Iris pigment epithelial cell (primary cell): ENCODE measurements at places on chromosomes 2 and 18.
A peak's percentile ranks its signal among the peaks of the same experiment; 100 is the strongest.

DNA sequence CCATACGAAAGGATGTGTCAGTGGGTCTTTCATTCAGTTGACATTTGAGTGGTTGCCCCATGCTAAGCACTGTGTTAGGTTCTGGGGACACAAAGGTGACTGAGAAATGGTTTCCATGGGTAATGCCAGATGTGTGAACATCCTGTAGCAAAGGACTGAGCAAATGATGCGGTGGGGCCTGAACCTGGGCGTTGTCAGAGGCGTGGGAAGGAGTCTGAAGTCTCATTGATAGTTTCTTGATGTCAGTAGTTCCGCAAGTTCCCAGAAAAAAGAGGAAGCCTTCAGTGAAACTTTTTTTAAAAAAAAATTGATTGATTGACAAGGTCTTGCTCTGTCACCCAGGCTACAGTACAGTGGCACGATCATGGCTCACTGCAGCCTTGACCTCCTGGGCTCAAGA is 56.9 kb downstream of the LIMS1 start:
- no peak for DNase-seq

DNA sequence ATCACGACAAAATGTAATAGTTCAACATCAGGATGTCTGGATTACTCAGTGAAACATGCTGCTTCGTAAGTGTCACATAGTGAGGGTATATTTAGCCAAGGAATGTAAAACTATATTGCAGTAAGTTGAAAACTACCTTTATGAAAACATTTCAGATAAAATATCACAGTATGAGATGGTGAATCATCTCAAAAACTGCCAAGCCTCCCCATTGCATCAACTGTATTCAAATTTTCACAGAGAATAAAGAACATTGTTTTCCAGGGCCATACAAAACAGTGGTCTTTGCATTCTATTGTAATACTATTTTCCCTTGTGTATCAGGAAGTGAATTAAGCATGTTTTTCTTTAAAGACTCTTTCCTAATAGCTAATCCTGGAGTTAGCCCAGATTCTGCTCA is 47.6 kb upstream of the MSTN start:
- peak; percentile 47 for DNase-seq

- DNase-seq = no peak
These were observed 1267.7 kb upstream of the TMEFF2 start for GRCh38 chr2:193462411-193462810.

- no peak for DNase-seq
These were observed 43.2 kb downstream of the SP100 start for GRCh38 chr2:230459216-230459615.

DNA sequence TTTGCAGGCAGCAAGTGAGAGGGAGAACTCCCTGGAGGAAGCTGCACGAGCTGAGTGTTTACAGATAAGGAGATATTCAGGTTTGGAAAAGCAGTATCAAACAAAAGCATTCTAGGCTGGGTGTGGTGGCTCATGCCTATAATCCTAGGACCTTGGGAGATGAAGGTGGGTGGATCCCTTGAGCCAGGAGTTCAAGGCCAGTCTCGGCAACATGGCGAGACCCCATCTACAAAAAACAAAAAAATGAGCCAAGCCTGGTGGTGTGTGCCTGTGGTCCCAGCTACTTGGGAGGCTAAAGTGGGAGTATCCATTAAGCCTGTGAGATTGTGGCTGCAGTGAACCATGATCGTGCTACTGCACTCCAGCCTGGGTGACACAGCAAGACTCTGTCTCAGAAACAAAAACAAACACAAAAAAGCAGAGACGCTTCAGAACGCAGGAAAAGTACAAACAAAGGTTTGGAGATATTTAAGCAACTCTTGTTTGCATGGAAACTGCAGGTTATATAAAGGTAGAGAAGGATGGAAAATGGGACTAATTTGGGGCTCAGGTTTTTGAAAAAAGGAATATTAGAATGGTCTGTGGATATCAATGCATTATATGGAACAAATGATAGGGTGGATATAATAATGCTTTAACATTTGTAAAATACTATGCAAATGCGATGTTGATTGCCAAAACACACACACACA is 31.6 kb downstream of the MYCN start:
- DNase-seq = no peak

- DNase-seq = no peak
These were observed 414.3 kb downstream of the MEIS1 start for GRCh38 chr2:66849153-66849755.

DNA sequence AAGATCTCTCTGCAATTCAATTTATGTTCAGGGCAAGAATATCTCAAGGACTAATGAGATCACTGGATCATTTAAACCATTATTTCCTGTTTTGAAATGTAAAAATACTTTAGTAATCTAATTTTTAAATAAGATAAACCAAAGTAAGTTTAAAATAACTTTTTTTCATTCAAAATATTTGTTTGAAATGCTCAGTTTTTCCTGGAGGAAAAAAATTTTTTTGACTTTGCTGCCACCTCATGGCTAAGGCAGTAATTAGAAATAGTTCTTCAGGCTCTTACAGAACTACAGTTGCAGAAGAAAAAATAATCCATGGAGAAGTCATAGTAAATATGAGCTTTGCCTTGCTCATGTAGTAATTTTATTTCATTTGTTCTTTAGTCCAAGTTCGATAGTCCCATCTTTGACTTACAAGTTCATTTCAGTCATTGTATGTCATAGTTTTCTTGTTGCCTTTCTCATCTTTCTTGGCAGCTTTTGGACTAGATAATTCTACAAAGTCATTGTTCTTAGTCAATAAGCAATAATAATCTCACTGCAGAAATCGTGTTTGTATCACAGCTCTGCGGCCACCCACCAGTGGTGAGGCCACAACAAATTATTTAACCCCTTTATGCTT is 127.4 kb downstream of the DPP4 start:
- peak; percentile 31 for DNase-seq

DNA sequence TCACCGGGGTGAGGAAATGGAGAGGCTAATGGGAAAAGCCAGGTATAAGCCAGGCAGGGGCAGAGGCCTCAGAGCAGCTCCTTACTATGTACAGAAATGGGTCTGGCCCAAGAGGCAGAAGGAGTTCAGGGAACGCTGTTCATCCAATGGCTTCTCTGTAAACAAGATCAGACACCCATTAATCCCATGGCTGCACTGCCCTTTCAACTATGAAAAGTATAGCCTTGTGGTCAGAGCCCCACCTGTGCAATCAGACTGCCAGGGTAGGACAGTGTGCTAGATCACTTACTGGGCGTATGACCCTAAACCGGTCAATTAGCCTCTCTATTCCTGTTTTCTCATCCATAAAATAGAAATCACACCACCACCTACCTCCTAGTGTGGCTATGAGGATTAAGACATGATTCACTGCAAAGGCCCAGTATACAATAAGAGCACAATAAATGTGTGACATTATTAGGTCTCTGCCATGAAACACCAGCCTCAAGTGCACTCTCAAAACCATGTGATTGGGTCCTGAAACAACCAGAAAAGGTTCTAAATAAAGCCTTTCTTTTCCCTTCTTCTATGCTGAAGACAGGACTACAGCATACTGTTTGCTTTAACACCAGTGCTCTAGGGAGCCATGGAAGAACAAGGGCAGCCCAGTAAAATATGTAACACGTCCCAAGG is 4.4 kb downstream of the ANKRD44 start:
- no peak for DNase-seq

DNA sequence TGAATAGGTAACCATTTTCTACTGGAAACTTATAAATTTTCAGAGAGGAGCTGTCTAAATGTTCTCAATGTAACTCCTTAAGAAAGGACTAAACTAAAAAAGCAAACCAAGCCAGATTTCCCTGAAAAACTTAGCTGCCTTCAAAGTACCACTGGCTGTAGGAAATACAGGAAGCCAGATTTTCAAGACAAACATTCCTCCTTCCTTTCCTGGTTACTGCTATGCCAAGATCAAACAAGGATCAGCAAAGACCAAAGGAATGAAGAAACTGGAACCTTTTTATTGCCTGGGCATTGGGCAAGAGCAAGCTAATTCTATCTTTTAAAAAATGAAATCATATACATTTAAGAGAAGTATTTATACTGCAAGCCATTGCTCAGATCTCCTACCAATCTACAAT is 212.7 kb downstream of the DYM start:
- DNase-seq = peak; percentile 25

DNA sequence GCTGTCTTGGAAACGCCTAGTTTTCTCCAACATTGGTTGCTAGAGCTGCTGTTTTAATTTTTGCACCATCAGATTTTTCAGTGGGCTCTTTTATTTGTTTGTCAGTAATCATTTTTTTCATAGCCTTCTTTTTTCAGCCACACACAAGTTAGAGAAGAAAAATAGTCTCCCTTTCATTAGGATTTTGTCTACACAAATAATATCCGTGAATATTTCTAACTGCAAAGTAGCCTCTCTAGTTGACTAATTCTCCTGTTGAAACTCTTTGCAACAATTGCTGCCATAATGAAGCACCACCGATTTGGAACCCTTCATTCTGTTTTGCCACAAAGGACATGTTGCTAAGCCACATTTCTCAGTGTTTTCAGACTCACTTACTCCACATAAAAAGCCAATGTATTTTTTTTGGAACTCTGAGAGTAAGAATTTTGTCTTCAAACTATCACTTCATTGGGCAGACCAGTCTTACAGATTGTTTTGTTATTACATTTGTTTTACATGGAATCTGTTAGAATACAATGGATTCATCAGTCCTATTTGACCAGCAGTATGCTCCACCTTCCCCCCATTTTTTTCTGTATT is 9.6 kb downstream of the KCNJ3 start:
- DNase-seq = no peak

DNA sequence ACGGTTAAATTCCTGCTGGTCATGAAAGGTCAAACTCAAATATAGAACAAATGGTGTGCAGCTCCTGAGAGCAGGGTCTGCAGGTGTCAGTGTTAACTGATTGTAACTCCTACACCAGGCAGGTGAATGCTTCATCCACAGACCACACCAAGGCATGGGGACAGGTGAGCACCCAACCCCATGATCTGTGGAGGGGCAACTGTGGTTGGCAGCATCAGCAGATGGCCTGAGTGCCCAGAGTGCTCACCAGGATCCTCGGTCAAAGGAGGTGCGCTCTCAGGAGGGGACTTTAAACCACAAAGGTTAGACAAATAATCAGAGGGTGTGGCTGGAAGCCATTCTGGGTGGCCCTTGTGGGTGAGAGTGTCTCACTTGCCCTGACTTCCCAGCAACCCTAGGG is 44.5 kb downstream of the PTGR3 start:
- DNase-seq = no peak
